ENCODE measurements at places on chromosomes 1 and 21.
A peak's percentile ranks its signal among the peaks of the same experiment; 100 is the strongest.

DNA sequence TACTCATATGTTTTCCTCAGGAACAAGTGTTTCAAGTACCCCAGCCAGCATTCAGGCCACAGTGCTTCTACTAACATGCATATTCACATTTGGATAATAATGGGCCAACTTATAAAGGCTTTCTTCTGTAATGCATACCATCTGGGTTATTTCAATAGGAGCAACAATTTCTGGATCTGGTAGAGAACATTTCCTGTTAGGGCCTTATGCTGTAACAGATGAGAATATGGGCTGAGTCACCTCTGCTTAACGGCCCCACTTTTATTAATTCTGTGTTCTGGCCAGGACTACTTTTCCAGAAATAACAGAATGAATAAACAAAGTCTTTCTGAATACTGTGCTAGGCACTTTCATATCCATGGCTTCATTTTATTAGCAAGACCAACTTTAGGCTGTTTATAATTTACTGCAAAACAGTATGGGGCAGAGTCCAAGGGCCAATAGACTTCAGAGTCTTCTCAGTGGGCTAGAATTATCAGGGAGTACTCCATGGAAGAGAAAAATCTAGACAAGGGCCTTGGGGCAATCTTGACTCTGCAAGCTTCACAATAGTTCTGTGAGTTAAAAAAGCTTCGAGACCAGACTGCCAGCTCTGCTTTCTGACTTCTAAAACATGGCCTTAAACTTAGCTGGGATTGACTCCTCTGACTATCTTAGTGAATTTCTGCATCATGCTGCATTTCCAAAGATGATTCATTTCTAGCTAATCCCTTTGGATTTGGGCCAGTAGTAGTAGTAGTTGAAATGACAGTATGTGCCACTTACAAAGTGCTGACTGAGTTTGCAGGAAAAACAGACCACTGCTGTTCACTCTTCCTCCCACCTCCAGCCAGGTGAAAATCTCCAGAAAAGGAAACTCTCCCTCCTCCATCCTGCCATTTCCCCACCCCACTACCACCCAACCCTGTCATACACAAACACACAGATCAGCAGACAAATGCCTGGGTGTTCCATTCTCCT is 8.2 kb upstream of the SSX2IP start:
- no peak for DNase-seq

- DNase-seq, result no peak
Observed at GRCh38 chr21:16407403-16408240, 677.8 kb downstream of the USP25 start.

DNA sequence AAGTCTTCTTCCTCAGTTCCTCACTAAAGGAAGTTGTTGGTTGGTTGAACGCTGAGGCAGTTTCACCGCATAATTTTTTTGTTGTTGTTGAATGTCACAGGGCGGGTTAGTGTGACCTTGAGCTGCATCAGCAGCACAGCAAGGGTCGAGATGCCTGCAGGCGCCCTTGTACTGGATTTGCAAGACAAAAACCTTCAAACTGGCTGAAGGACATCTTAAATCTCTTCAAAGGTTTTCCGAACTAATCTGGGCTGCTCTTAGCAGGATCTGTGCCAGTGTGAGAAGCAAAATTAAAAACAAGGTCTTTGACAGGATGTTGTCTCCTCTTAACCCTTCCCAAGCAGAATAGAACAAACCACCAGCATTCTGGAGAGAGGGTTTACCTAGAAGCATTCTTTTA is 59.4 kb downstream of the NRIP1 start:
- DNase-seq, result peak; percentile 88

GRCh38 chr1:80278936-80279335 is 1272.4 kb upstream of the ADGRL4 start:
- no peak for DNase-seq

- no peak for DNase-seq
Observed at GRCh38 chr1:66938613-66939012, 13.8 kb downstream of the MIER1 start.

- no peak for DNase-seq
Observed at GRCh38 chr1:180672105-180672504, 40.3 kb downstream of the XPR1 start.

- no peak for DNase-seq
Observed at GRCh38 chr1:67777440-67777839, 55.8 kb downstream of the GNG12 start.

DNA sequence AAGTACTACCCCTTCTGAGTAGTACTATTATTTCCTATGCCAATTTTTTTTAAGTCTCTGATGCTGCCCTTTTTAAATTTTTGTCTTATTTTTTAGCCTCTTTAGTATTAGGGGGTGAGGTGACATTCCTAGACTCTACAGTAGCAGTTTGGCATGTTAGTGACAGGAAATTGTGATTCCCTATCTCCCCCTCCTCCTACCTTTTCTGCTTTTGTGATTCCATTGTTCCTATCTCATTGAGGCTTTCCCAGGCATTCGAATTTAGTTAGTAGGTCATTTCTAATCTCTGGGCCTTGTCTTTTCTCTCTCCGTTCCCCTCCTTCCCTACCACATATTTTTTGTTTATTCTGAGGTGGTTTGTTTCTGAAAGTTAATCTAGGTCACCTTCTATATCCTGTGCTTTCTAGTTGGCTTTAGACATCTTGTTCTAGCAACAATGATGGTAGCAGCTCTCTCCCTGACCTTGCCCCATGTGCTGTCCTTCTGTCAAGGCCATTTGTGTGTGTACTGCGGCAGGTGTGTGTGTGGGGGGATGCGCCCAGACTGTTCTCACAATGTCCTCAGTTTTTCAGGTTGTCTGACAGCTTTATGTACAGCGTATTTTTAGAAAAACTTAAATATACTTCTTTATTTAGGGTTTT is 21.5 kb downstream of the SEMA6C start:
- peak; percentile 47 for DNase-seq

- no peak for DNase-seq
Observed at GRCh38 chr1:30262158-30262557, 461.2 kb downstream of the MATN1 start.

DNA sequence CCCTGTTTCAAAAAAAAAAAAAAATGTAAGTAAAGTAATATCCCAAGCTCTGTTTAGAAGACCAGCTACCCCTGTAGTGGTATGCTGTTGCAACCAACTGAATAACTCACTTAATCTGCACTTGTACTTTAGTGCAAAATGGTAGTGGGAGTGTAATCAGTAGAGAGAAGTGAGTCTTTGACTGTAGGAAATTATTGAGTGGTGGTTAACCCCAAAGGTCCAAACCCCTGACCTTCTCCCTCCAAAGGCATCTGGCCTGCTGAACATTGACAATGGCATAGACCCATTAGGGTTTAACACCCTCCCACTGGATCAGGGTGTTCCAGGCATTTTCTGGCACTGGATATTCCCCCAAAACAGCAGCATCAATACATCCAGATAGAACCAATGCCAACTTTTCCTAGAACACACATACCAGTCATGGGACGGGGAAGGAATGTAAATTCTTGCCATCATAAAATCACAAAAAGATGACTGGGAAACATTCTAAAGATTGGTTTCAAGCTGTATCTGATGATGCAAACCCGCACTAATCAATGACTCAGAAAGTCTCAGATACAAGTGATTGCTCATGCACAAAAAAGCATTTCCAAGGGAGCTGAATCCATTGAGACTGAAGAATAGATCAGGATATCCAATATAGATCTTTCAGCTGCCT is 110.3 kb downstream of the MRPL39 start:
- no peak for DNase-seq

- DNase-seq, result no peak
Observed at GRCh38 chr1:84750110-84750730, 60.0 kb upstream of the SSX2IP start.

- DNase-seq, result peak; percentile 83
Observed at GRCh38 chr1:1173793-1174415, at the start of gene TTLL10. TTLL10 (plus strand) TSS chr1:1173880; CDS start chr1:1179216, 5,336 bp downstream.

DNA sequence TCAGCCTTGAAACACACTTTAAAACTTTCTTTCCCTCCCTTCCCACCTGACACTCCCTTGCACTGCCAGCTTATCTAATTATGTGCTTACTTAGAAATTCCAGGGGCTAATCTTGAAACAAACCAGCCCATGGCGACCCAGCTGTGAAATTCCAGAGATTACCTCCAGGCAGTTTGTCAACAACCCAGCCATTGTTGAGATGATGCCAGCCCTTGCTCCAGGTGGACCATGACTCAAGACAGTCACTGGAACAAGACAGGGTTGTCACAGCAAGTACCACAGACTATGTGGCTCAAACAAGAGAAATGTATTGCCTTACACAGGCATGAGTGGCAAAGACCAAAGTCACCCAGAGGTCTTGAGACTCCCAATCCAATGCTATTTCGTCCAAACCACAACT is 7.9 kb downstream of the FYB2 start:
- peak; percentile 37 for DNase-seq

- no peak for DNase-seq
Observed at GRCh38 chr1:71222668-71223067, 141.8 kb upstream of the ZRANB2 start.

- DNase-seq, result peak; percentile 40
Observed at GRCh38 chr1:93864175-93864574, 14.8 kb downstream of the DNTTIP2 start.

- DNase-seq, result no peak
Observed at GRCh38 chr1:14828665-14829064, 230.2 kb downstream of the KAZN start.

DNA sequence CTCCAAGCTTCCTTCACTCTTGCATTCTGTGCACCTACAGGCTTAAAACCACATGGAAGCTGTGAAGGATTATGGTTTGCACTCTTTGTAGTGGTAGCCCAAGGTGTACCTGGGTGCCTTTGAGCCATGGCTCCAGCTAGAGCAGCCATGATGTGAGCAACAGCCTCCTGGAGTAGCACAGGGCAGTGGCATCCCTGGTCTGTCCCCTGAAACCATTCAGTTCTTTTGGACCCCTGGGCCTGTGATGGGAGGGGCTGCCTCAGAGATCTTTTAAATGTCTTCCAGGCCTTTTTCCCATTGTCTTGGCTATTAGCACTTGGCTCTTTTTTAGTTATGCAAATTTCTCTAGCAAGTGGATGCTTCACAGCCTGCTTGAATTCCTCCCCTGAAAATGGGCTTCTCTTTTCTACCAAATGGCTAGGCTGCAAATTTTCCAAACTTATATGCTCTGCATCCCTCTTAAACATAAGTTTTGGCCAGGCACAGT is 47.4 kb downstream of the CLCA4 start:
- DNase-seq, result peak; percentile 28
